Lower lobe of right lung (tissue), 2 donors: ENCODE measurements at places on chromosomes 6 and 20. TPM values are rescaled to one million over a fixed set of nuclear protein-coding genes. Genes with fewer than 3 reads are reported as not detected.

GRCh38 chr6:167550941-167551627 lies 226.2 kb downstream of the TTLL2 start:
- DNase-seq, result peak; percentile 85

The LY6G6C gene
- total RNA-seq, result not detected

The SLA2 gene
- total RNA-seq, result 1.4 TPM

The BTBD9 gene
- total RNA-seq, result 49.7 TPM

- no peak for DNase-seq
These were observed 8.4 kb upstream of the ABHD12 start for GRCh38 chr20:25399037-25399430.

DNA sequence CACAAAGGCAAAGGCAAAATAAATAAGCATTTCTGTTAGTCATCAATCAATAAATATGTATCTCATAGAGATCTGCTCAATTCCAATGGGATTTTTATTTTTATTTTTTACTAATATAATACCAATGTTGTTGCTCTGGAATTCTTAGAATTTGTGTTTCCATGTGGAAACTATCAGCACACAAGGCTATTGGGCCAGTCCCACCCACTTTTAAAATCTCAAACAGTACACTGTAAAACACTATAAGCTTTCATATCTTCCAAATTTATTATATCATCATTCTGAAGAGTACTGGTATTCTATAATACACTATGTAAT lies 563.8 kb upstream of the MARCKS start:
- DNase-seq, result no peak
